ENCODE measurements at places on chromosomes 1 and 21.

GRCh38 chr1:35452106-35452774 is 105.0 kb downstream of the KIAA0319L start:
- peak; percentile 18 for DNase-seq

DNA sequence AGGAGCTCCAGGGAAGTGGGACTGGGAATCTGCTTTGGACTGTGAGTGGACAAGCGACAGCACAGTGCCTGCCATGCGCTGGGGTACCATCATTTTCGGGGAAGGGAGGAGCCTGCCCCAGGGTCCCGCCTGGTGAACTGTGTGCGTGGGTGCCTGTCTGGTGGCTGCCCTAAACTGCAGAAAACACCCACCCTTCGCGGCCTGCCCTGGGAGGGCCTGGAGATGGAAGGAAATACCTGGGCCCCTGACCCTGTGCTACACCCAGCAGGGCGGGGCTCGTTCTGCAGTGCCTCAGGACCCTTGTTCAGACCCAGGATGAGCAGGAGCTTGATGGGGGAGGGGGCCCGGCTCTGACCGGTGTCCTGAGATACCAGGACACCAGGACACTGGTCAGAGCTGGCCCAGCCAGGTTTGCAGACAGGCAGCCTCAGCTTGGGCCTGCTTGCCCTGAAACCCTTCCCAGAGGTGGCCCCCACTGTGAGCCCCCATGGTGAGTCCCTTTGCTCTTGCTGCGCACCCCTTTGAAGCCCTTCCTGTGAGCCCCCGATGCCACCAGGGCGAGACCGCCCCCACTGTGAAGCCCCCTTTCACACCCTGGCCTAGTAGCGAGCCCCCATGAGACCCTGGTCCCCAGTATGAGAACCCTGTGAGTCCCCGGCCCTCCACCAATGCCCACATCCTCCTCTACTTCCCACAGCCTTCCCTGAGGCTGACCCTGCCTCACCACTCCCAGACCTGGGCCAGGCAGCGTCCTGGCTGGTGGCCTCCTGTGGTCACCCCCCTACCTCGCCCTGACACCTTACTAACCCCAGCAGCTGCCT is 2.6 kb downstream of the GJC2 start:
- no peak for DNase-seq

DNA sequence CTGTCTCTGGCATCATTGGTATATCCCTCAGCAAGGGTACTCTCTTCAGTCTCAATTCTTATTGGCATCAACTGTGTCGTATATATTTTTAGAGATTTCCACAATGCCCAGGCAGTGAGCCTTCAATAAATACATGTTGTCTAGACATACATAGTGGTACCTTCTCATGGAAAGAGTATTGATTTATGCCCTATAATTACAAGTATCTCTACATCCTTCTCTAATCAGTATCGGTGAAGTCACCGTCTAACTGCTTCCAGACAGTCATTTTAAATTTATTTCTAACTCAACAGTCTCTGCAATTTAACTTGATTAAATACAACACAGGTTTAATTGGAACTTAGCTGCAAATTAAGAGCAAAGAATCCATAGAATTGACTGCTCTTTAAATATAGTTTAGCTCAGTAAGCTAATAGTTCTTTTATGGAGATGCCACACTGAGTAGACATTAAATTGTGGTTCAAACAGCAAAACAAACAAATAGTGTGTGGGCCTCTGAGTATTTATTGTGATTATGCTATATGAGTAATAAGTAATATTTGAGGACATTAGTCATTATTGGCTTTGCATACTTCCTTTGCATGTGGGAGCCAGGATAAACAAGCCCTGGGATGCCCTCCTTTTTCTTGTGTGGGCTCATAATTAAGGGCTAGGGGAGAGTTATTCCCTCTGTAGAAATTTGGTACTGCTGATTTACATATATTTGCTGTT is 126.9 kb upstream of the DUSP10 start:
- no peak for DNase-seq

GRCh38 chr1:74407902-74408301 is 104.5 kb downstream of the LRRC53 start:
- DNase-seq: no peak

- no peak for DNase-seq
Measured at GRCh38 chr1:3653286-3653618, 936 bp downstream of the TP73 start.

DNA sequence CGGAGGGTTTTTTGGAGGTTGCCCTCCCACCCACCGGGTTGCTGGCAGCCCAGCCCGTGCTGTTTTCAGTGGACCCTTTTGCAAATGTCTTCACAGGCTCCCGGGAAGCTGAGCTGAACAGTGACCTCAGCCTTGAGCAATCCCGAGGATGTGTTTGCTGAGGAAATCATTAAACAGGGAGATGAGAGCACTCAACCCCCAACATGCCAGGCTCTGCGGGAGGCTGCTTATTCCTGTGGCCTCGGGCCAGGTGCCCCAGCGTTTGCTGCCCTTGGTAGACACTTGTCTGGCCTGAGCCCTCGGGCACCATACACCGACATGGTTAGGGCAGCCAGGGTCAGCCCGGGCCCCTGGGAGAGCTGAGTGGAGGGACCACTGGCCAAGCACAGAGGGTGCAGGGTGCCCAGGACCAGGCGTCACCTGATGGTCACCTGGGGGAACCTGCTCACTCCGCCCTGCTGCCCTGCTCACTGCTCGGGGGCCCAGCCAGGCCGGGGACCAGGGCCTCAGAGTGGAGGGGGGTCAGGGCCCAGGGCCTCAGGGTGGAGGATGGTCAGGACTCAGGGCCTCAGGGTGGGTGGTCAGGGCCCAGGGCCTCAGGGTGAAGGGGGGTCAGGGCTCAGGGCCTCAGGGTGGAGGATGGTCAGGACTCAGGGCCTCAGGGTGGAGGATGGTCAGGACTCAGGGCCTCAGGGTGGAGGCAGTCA is 42.5 kb upstream of the POFUT2 start:
- no peak for DNase-seq

DNA sequence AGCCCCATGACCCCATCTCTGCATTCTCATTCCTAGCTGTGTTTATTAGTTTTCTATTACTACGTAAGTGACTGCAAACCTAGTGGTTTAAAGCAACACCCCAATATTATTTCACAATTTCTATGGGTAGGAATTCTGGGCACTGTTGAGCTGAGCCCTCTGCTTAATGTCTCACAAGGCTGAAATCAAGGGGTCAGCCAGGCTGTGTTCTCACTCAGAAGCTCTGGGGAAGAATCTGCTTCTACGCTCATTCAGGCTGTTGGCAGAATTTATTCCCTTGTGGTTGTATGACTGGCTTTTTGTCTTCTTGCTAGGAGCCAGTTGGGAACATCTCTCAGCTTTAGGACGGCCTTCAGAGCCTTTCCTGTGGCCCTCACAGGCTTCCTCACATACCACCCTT is 181.0 kb downstream of the GIPC2 start:
- DNase-seq: no peak

- DNase-seq: no peak
Measured at GRCh38 chr1:19495799-19496526, 10.6 kb upstream of the CAPZB start.

DNA sequence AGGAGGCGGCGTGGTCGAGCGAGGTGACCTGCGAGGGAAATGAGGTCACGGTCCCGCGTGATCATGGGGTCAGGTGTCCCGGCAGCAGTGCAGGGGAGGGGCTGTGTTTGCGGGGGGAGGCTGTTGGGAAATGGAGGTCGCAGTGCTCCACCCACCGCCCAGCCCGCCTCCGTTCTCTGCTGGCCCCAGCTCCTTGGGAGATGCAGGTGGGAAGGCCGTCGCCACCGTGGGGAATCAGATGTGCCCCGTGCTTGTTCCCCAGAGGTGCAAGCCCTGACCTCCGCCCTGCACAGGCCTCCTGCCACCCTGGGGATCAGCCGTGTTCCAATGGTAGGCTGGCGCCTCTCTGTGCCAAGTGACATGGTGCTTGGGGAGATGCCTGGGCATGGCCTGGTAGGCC is 95.7 kb downstream of the PRDM16 start:
- DNase-seq: no peak

DNA sequence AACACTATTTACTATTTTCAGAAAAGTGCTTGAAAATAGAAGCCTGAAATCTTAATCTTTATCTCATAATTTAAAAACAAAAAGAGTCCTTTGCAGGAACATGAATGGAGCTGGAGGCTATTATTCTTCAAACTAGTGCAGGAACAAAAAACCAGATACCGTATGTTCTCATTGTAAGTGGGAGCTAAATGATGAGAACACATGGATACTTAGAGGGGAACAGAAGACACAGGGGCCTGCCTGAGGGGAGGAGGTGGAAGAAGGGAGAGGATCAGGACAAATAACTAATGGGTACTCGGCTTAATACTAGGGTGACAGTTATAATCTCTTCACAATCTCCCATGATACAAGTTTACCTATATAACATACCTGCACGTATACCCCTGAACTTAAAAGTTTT is 176.3 kb downstream of the SDCCAG8 start:
- no peak for DNase-seq

- DNase-seq: no peak
Measured at GRCh38 chr1:203100516-203100869, 14.7 kb upstream of the MYOG start.

DNA sequence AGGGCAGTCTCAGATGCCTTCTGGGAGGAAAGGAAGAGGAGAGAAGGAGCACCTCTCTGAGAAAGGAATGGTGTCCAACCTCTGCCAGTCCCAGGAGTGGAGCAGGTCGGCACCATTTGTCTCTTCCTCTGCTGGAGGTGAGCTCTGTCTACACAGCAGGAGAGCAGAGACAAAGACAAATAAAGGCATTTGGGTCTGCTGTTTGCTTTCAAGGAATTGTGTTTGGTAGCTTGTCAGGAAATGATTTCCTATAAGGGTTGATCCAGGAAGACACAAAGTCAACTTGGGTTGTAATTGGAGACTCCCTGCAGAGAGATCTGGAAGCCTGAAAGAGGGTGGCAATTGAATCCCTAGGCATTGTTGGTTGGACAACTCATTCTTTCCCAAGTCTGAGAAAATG is 34.5 kb upstream of the PLXNA2 start:
- DNase-seq: no peak

DNA sequence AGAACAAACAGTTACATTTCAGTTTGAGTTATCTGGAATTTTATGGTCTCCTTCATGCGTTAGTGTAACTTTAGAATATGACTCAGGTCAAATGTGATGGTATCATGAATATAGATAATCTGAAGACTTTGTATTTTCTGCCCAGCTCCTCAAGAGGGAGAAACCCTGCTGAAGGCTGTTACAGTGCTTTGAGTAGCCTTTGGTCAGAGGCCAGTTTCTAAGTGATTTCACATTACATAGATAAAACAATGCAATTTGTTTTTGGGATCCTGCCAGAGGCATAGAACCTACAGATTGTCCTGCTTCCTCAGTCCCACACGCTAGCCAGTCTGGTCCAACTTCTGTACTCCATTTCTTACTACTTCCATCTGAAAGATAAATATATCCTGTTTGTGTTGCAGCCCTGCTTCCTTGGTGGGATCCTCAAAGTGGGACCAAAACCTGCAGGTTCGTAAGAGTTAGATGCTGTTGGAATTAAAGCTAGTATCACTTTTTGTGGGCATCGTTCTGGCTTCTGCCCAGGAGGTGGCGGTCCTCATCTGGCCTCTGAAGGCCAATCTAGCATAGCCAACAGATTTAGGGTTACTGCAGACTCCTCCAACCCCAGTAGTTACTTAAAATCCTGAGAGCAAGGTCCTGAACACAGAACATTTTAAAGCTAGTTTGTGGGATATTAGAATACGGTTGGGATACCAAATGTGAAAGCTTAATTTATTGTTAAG is 645.8 kb upstream of the USP24 start:
- DNase-seq: no peak

- no peak for DNase-seq
Measured at GRCh38 chr1:21935891-21936365, 1.2 kb downstream of the HSPG2 start.

DNA sequence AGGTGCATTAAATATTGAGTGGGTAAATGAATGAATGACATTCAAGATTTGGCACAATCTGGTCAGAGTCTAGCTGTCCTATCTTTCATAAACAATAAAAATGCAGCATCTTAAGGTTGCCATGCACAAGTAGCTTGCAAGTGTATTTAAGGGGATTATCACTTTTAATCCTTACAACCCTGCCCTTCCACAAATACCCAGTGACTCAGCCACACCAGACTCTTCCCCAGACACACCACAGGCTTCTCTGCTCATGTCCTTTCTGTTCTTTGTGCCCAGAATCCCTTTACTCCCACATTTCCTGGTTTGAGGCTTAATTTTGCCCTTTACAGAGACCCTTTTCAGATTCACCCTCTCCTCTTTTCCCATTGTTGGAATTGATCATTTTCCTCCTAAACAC is 59.8 kb downstream of the KIRREL1 start:
- no peak for DNase-seq

DNA sequence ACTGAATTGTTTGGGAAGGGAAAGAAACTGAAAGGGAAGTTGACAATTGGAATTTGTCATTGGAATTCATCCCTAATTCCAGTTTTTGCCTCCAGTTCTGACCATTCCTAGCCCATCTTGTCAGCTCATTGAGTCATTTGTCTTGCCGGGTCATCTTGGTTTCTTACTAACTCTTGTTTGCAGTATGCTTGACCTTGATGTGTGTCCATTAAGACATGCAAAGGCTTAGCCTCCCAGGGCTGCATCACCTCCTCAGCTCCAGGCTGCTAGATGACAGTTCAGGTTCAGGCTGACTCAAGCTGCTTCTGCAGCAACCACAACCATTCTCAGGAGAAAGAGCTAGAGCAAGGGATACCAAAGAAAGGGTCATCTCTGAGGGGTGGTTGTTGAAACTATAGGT is 151.3 kb upstream of the PTGFR start:
- no peak for DNase-seq

GRCh38 chr1:100482167-100482566 is 55.8 kb upstream of the GPR88 start:
- no peak for DNase-seq

DNA sequence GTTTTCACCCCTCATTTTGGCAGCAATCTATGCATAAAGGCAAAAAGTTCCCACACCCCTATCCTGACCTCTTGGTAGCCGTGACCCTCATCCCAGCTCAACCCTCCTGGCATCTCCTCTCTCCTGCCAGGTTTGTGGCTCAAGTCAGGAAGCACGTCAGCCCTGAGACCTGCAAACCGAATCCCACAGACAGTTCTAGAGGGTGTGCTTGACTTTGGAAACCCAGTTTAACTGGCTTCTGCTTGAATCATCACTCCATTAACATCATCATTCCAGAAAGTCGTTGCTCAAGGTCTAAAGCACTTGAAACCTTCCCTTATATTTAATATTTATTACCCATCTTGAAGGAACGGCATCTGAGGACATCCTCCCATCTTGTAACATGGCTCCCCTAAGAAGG is 133.4 kb upstream of the ERG start:
- DNase-seq: no peak

DNA sequence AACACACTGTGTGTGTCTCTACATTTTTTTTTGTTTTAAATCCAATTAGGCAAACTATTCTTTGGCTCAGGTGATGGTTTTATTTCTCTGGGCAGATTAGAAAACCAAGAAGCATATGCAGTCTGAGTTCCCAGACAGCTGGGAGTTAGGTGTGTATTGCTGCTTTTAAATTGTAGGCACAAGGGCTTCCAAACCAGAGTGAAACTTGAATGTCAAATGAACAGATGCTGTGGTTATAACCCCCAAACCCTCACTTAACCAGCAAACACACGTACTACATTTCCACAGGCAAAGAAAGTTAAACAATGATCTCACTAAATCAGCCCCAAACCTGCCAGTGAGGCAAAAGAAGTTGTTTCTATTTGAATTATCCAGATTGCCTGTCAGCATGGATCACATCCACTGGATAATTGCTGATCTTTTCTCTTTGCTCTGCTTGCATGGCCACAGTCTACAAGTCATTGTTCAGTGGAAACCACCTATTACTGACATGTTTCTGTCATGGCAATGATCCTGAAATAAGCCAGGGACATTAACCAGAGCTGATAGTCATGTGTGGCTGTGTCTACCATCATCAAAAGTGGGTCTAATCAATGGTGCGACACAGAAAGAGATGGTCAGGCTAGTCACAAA is 576.5 kb upstream of the PLXNA2 start:
- no peak for DNase-seq
